ENCODE measurements at places on chromosomes 2 and 18.

GRCh38 chr2:46825939-46826568 lies 89.6 kb downstream of the MCFD2 start:
- no peaks in the 10 kb centered on the region for H3K27me3 ChIP-seq
- H3K36me3 ChIP-seq, result no peaks in the 10 kb centered on the region
- peaks cover 8% of the 10 kb centered on the region for H3K4me1 ChIP-seq
- DNase-seq, result no peak
- H3K4me3 ChIP-seq, result no peak overlapping the region

GRCh38 chr2:237434866-237435311 lies 20.9 kb upstream of the COL6A3 start:
- peaks cover 3% of the 10 kb centered on the region for H3K27me3 ChIP-seq
- no peaks in the 10 kb centered on the region for H3K4me1 ChIP-seq
- no peak overlapping the region for H3K4me3 ChIP-seq
- no peaks in the 10 kb centered on the region for H3K36me3 ChIP-seq

DNA sequence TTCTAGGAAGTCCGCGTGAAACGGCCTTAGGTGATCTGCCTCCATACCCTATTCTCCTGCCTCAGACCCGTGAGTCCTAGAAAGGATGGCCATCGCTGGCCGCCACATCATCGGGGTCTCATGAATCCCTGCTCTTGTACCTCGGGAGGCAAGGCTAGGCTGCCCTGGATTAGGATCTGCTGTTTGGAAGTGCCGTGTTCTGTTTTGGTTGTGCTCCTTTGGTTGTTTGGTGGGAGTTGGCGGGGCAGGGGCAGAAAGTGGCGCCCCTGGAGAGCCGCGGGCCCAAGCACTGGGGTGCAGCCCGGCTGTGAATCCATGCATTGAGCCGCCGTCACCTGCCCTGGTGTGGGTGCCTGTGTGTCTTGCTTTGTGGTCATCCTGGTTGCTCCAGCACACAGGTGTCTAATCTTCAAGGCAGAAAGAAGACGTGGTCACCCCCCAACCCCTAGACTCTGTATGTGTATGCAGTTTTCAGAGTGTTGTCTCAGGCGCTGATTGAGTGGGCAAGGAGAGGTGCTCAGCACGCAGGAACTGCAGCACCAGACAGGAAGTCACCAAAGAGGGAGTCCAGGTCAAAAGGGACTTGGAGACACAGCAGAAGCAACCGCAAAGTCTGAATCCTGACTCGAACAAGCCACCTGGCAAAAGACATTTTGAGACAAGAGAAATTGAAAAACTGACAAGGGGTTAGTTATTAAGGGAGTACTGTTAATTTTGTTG lies 80.0 kb upstream of the LDLRAD4 start:
- no peaks in the 10 kb centered on the region for H3K4me1 ChIP-seq
- DNase-seq, result no peak
- H3K36me3 ChIP-seq, result no peaks in the 10 kb centered on the region
- H3K27ac ChIP-seq, result no peak overlapping the region
- no peaks in the 10 kb centered on the region for H3K27me3 ChIP-seq

DNA sequence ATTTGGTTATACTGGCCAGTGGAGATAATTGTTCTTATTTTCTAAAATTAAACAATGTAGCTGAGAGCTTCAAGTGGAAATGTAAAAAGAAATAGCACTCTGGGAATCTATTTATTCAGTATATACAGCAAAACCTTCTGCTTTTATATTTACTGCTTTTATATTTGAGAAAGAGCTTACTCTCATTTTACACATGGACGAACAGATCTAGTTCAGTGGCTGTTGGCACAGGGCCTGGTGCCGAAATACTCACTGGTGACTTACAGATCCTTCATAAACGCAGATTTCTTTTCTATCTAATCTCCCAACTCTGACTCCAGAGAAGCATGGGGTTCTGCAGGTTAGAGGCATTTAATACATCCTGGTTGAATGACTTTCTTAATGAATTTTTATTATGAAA lies 266.2 kb downstream of the ASXL3 start:
- H3K36me3 ChIP-seq, result no peaks in the 10 kb centered on the region
- no peaks in the 10 kb centered on the region for H3K4me1 ChIP-seq
- H3K27me3 ChIP-seq, result no peaks in the 10 kb centered on the region
- no peak overlapping the region for H3K27ac ChIP-seq
- DNase-seq, result no peak

GRCh38 chr2:108535357-108535631 lies 1.0 kb downstream of the LIMS1 start:
- H3K27ac ChIP-seq, result peak overlapping the region; percentile 96
- H3K27me3 ChIP-seq, result no peaks in the 10 kb centered on the region
- no peak for DNase-seq
- H3K36me3 ChIP-seq, result no peaks in the 10 kb centered on the region
- peak overlapping the region; percentile 82 for H3K4me3 ChIP-seq

DNA sequence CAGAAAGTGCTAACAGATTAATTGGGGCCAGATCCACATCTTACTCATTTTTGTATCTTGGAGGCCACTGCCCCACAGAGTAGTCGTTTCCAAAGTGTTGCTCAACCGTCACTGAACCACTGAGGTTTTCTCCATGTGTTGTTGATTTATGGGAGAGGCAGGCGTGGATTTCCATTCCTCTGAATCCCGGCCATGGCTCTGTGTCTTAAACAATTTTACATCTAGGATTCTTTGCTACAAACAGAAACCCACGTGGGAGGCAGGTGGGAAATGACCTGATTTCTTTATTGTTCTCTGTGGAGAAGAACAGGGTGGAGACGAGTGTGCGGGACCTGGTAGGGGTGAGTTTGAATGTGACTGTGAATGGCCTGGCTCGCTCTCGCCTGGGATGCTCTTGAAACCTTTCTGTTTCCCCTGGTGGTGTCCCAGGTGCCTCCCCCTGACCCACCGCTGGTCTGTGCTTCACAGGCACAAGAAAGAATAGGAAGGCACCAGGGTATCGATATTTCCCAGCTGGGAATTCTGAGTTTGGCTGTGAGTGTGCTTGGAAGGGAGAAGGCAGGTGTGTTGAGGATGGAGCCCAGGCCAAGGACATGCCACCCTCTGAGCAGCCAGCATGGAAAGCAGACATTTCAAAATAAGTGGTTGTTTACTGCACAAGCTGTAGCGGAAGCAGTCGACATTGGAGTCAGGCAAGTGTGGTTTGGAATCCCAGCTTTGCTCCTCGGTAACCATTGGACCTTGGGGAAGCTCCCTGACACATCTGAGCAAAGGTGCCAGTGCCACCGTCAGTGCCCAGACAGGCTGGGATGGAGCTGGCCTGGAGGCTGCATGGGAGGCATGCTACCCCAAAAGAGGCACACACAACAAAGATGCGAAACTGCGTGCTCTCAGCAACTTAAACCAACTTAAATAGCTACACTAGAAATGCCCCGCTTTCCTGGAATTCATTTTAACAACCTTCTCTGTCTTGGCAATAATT lies 50.0 kb downstream of the LPIN1 start:
- no peaks in the 10 kb centered on the region for H3K27me3 ChIP-seq
- peaks cover 15% of the 10 kb centered on the region for H3K36me3 ChIP-seq
- no peaks in the 10 kb centered on the region for H3K4me1 ChIP-seq
- no peak for DNase-seq
- H3K27ac ChIP-seq, result no peak overlapping the region
